Cardiac septum (tissue), 1 donor: ENCODE measurements at places on chromosomes 16 and 17. TPM values are rescaled to one million over a fixed set of nuclear protein-coding genes. Genes with fewer than 3 reads are reported as not detected.

RPRML gene
- total RNA-seq = 0.38 TPM

NTN1 gene
- total RNA-seq = 11.5 TPM

CHST4 gene
- not detected for total RNA-seq

EPX gene
- not detected for total RNA-seq

NPB gene
- 0.51 TPM for total RNA-seq
